Activated effector memory CD4-positive, alpha-beta T cell treated with anti-CD3 and anti-CD28 coated beads, Interleukin-2, amount 50 U/mL, for 16 hours (primary cell): ENCODE measurements at places on chromosomes 4 and X.

GRCh38 chr4:147582386-147583060 is 34.7 kb upstream of the TMEM184C start:
- no peak for DNase-seq

DNA sequence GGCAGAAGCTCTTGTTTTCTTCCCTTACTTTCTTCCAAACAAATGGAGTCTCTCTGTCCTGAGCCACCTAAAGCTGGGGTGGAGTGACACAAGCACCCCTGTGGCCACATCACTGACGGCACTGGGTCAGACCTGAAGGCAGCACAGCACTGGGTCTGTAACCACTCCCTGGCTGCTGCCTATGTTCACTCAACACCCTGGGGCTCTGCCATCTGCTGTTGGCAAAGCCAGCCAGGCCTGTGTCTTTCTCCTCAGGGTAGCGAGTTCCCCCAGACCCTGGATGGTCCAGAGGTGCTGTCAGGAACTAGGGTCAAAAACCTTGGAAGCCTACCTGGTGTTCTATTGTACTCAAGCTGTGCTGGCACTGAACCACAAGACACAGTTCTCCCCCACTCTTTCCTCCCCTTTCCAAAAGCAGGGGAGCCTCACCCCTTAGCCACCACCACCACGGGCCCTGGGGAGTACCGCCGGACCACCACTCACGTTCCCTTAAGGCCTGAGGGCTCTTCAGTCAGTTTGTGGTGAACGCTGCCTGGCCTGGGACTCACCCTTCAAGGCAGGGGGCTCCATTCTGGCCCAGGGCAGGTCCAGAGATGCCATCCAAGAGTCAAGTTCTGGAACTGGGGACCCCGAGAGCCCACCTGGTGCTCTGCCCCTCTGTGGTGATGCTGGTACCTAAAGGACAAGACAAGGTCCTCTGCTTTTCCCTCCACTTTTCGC is 31.5 kb downstream of the TMEM271 start:
- DNase-seq: peak; percentile 27

DNA sequence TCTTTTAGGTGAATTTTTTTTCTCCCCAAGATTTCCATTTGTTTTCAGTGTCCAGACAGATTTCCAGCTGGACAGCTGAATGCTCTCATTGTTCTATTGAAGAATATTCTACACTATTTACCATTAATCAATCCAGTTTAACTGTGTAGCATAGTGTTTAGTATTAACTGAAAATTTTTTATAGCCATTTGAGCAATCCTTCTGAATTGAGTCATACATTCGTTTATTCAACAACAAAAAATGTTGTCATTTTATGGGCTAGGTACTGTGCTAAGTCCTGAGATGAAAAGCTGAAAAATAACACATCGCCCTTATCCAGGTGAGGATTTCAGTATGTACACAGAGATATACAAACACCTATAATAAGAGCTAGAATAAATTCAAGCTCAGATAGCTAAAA is 223.3 kb downstream of the COL25A1 start:
- DNase-seq: no peak

- no peak for DNase-seq
These were observed 392.2 kb upstream of the ZFP42 start for GRCh38 chr4:187603093-187604025.

GRCh38 chr4:185909972-185910371 is 98.0 kb upstream of the SORBS2 start:
- DNase-seq: no peak

DNA sequence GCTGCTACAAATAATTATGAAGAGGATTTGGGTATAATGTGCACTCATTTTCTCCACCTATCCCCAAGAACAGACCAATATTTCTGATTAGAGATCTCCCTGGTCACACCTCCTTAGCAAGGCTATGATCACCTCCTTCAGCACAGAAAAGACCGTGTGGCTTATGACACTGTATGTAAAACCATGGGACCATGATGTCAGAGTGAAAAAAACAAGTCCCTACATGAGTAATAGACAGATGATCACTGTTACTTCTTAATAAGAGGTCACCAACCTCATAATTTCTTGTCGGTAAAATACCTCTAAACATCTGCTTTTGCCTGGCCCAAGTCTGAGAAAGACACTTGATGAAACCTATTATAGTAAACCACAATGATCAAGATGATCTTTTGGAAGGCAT is 330.6 kb upstream of the F9 start:
- no peak for DNase-seq

GRCh38 chr4:145644699-145645098 is 25.5 kb downstream of the MMAA start:
- no peak for DNase-seq

- no peak for DNase-seq
These were observed 114.6 kb downstream of the UBE2K start for GRCh38 chr4:39812500-39812899.
